Glutamatergic neuron (in vitro differentiated cells): ENCODE measurements at places on chromosomes 13 and 19. TPM values are rescaled to one million over a fixed set of nuclear protein-coding genes. Genes with fewer than 3 reads are reported as not detected.

The IZUMO2 gene
- not detected for total RNA-seq

The PPM1N gene
- 6.6 TPM for total RNA-seq

The LYPD3 gene
- total RNA-seq: 0.56 TPM

The PDE4C gene
- total RNA-seq: 69.8 TPM

The IGLON5 gene
- total RNA-seq: 59.9 TPM

The MTUS2 gene
- 6.8 TPM for total RNA-seq

The NLRP5 gene
- not detected for total RNA-seq

The SLC7A9 gene
- total RNA-seq: 0.64 TPM

The ATP1A3 gene
- 650 TPM for total RNA-seq

The ZNF541 gene
- total RNA-seq: not detected

The TPTE2 gene
- not detected for total RNA-seq
